Hindlimb muscle (tissue), 1 donor: ENCODE measurements at places on chromosomes 12 and 14.
A peak's percentile ranks its signal among the peaks of the same experiment; 100 is the strongest.

- DNase-seq: no peak
Measured at GRCh38 chr12:6570264-6570887, 2.3 kb upstream of the NOP2 start.

- no peak for DNase-seq
Measured at GRCh38 chr14:69554500-69554899, 20.2 kb downstream of the CCDC177 start.

DNA sequence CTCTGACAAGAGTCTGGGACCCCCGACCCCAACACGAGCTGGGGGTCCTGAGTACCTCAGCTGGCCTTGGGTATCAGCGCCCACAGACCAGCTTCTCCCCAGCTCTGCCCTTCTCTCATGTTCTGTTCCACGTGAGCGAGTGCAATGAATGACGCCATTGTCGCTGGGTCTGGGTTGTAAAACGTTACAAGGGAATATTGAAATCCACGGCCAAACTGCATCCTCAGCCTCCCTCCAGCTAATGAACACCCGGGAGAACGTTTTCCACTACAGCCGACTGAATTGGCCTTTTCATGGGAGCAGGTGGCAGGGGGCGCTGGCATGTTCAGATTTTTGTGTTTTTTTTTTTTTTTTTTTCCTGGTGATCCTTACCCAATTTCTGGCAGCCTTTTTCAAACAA, 34.7 kb downstream of the TBX5 start:
- no peak for DNase-seq

DNA sequence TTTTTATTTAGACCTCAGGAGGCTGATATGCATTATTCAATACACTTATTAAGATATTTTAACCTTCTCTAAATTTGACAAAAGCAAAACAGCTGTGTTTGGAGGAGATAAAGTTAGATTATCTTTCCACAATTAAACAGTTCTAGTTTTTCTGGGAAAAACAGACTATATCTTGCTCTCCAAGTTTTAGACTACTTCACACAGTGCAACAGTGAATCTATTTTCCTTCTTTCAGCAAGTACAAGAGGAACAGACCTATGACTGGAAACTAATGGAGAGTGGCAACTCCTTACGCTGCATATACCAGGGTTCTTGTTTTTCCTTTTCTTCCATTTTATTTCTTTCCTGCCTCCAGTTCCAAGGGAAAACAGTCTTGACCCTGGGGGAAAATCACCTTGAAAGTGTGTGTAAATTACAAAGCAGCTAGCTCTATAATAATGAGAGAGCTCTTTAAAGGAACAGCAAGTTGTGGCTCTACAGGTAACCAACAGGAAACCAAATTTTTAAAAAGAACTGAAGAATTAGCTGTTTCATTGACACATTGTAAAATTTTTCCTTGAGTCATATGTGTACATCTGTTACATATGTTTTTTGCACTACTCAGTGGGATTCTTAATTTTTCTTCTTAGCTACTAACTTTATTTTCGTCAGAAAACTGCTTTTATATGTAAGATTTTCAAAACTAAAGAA, 27.4 kb downstream of the DNM1L start:
- no peak for DNase-seq

DNA sequence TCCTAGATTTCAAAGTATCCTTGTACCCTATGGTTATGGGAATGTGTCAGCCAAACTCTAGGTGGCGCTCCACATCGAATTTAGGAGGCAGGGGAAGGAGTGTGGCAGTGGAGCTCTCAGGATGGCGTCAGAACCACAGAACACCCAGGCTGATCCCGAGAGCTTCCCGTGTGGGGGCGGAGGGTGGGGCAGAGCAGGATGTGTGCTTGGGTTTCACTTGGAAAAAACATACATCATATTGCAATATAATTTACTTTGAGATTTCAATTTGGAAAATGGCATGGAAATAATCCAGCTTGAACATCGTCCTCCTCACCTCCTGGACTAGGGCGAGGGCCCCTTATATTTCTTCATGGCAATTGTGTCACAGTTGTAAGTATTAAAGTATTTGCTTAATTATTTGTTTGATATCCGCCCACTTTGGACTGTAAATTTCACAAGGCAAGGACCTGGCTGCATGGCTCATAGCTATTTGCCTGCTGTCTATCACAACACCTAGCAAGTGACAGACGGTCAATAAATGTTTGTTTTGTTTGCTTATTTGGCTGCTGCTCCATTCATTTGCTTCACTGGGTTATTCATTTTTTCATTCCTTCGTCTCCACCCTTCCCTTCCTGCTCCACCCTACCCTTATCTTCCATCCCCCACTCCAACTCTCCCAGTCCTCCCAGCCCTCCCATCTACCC, 221.5 kb upstream of the HMGA2 start:
- DNase-seq: peak; percentile 83

GRCh38 chr12:101795786-101796185, 35.0 kb downstream of the GNPTAB start:
- no peak for DNase-seq
